ENCODE measurements at places on chromosomes 3 and 15. TPM values are rescaled to one million over a fixed set of nuclear protein-coding genes. Genes with fewer than 3 reads are reported as not detected.

- DNase-seq, result no peak
Observed at GRCh38 chr3:151925876-151926275, 52.4 kb downstream of the SUCNR1 start.

Gene MEGF11
- not detected for total RNA-seq

DNA sequence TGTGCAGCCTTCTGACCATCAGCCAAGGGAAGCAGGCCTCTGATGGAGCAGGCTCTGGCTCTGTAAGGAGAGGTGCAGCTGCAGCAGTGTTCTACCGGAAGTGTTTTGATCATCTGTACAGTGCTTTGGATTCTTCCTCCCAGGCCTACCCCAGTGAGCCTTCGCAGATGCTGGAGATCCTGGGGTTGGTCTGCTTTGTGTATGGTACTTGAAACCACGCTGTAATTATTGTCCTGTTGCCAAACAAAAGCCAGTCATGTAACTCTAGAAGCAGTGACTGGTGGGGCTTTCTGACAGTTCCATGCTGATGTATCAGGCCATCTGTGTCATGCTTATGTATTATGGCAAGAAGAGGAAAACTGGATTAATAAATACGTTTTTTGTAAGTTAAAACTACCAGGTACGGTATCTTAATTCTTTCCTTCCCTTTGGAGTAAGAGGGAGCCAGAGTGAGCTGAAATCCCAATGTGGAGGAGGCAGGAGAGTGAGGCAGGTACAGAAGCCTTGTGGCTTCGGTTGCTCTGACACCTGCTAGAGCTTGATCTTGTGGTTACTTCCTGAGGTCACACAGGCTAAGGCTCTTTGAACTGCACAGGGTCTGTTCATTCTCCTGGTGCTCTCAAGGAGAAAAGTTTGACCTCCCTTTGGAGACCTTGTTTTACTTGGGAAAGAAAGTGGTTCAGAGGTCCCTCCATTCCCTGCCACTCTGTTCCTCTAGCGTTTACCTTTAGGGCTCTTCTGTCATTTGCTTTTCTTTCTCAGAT lies 3.7 kb downstream of the TMEM42 start:
- no peak for DNase-seq

Gene CDHR4
- not detected for total RNA-seq

DNA sequence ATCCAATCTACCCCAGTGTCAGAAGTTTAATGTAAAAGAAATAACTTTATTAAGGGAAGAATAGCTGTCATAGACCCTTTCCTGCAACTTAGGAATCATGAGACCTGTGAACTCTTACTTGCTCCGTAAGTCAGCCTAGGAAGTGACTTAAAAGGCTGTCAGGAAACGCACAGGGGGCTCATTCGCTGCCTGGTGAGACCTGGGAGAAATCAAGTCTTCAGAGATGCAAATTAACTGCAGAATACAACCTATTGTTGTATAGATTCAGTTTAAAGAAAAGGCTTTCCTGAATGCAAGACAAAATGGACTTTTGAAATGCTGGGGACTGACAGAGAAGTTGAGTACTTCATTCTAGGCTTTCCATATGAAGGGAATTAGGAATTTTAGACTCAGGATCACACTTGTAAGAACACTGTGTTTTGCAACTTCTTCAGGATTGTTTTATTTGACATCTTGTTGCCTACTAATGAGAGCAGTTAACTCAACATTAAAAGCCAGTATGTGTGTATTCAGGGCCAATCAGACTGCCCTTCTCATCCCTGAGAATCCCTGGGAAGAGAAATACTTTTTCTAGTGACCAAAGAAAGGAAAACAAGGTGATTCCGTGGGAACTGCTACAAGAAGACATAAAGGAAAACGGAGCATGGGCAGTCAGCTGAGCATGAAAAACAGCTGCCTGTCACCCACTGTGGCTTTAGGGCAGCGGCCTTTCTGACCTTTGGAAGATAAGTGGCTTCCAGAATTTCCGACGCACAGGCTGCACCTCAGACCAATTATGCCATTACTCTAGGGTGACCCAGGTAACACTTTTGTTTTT lies 18.5 kb upstream of the DPPA4 start:
- no peak for DNase-seq

Gene ANXA2
- 19.7 TPM for total RNA-seq

Gene DZIP1L
- total RNA-seq, result not detected

DNA sequence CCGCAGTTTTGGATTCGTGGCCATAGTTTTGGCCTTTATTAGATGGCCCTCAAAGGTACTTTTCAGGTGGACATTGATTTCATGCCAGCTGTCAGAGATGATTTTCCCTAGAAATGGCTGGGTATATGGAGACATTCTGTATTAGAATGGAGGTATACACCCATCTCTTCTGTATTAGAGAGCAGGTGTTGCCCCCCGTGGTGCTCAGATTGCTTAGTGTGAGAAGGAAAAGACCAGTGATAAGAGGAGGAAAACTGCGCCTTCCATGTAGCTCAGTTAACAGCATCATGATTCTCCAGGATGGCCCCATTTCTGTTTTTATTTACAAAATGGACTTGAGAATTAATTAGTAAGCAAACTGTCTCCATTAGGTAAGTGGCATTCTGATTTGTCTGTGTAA lies 145.9 kb downstream of the IGF1R start:
- no peak for DNase-seq

Gene ARIH2
- 167 TPM for total RNA-seq

Gene SAMMSON
- not detected for total RNA-seq

Gene GOLGA6L4
- 3.6 TPM for total RNA-seq

DNA sequence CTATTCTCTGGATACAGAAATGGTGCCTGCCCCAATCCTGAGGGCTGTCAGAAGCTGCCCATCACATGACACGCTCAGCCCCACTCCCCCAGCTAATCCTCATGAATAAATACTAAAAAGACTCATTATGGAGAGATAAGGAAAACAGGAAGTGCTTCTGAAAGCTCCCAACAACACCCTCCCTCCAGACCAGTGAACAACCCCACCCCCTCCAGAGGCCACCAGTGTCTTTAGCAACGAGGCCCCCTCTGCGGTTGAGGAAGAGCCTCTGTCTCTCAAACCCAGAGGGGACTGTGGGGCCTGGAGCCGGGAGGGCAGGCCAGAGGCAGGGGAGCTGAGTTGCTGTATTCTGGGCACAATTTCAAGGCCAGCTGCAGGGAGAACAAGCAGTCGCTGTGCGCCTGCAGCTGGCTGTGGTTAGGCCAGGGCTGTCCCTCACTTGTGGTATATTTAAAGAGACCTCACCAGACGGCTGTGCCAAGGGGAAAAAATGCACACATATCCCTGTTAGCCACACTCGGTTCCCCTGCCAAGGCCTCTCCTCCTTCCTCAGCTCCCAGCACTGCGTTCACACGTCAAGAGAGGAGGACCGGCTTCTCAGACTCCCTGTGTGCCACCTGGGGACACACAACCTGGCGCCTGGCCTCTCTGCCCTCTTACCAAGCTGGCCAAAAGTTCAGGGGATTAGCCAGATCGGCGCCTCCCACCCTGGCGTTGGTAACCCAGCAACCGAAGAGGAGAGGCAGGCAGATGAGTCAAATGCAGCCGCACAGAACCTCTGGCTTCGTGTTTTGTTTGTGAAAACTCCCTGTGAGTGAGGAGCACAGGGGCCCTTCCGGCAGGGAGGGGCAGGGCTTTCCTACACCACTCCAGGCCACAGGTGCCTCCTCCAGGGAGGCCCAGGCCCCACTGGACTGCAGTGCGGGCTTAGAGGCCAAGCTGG lies 101.2 kb upstream of the ETV5 start:
- DNase-seq, result no peak

DNA sequence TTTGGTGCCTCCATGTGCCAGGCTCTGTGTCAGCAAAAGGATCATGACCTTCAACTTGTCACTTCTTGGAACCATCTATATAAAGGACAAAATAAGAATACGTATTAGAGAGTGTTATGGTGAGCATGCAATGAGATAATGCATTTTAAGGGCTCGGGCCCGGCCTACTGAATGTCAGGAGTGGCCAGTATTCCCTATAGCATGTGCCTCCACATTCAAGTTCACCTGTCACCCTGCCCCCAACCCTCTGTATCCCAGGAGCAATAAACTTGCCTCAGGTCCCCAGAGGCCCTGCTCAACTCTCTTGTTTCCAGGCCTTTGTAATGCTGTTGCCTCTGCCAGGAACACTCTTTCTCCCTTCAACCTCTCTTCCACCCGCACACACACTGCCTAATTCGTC lies 90.2 kb upstream of the SLC6A11 start:
- DNase-seq, result no peak

DNA sequence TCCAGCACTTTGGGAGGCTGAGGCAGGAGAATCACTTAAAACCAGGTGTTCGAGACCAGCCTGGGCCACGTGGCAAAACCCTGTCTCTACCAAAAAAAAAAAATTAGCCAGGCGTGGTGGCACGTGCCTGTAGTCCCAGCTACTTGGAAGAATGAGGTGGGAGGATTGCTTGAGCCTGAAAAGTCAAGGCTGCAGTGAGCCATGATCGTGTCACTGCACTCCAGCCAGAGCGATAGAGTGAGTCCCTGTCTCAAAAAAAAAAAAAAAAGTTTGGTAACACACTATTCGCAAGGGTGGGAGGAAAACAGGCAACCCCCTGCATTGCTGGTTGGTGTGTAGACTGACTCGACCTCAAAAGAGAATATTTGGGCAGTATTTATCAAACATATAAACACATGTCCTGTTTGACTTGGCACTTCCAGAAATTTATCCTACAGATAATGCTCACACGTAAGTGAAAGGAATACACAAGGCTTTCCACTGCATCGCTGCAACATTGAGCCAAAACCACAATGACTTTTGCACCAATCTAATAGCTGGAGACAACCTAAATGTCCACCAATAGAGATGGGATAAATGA lies 3.1 kb upstream of the ANPEP start:
- DNase-seq, result no peak

Gene RPL4
- 3,846 TPM for total RNA-seq

Gene ITIH1
- total RNA-seq, result not detected

GRCh38 chr3:63807961-63808565 lies 11.0 kb upstream of the C3orf49 start:
- no peak for DNase-seq

Gene TTC23
- total RNA-seq, result 0.47 TPM

DNA sequence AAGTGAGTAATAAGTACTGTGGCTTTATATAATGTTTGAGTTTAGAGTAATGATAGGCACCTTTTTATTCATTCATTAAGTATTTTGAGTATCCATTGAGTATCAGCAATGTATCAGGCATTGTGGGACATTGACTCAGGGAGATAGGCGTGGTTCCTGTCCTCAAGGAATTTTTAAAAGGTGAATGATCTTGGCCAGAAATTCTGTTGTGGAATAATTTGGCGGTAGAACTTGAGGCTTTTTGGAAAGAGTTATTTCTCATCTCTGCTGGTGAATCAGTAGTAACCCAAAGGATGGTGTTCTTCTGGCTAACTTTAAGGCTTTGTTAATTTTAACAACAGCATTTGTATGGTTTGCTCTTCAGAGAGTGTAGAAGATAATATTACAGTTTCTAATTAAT lies 2.0 kb downstream of the RAB7A start:
- no peak for DNase-seq

GRCh38 chr15:31489801-31490646 lies 163.4 kb downstream of the KLF13 start:
- peak; percentile 33 for DNase-seq

DNA sequence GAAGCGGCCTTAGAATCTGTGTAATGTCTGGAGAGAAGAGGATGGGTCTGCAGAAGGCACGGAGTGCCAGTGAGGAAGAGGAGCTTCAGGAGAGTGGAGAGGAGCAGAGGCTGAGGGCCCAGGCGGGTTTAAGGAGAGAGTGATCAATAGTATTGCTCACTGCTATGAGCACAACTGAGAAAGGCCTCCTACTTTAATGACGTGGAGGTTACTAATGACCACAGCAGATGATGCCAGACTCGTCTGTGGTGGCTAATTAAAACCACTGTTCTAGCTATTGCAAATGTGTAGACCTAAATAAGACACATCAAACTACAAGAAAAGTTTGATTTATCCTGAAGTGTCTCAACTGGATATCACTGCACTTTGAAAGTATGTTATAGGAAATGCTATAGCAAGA lies 33.2 kb downstream of the MTMR10 start:
- DNase-seq, result no peak

Gene ZNF80
- 2.5 TPM for total RNA-seq

Gene GHSR
- total RNA-seq, result not detected

GRCh38 chr3:181712553-181713279 lies 991 bp downstream of the SOX2 start:
- no peak for DNase-seq

DNA sequence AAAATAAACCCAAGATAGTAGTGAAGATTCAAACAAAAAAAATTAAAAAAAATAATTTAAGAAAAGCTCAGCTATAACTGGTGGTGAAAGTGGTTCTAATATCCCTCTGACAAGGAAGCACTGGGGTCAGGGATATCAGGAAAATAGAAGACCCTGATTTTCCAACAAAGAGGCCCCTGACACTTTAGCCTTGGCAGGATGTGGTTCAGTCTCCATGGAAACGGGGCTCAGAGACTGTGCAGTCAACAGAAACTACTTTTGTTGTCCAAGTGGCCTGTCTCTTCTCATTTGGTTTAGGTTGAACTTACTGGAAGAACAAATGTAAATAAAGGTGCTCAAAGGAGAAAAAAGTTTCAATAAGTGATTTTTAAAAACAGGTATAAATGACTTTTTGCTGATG lies 27.2 kb downstream of the INTS14 start:
- DNase-seq, result peak; percentile 33

- no peak for DNase-seq
Observed at GRCh38 chr15:40731034-40731433, 24.0 kb downstream of the RMDN3 start.

Gene SLC38A3
- not detected for total RNA-seq

Gene LRTM1
- not detected for total RNA-seq

DNA sequence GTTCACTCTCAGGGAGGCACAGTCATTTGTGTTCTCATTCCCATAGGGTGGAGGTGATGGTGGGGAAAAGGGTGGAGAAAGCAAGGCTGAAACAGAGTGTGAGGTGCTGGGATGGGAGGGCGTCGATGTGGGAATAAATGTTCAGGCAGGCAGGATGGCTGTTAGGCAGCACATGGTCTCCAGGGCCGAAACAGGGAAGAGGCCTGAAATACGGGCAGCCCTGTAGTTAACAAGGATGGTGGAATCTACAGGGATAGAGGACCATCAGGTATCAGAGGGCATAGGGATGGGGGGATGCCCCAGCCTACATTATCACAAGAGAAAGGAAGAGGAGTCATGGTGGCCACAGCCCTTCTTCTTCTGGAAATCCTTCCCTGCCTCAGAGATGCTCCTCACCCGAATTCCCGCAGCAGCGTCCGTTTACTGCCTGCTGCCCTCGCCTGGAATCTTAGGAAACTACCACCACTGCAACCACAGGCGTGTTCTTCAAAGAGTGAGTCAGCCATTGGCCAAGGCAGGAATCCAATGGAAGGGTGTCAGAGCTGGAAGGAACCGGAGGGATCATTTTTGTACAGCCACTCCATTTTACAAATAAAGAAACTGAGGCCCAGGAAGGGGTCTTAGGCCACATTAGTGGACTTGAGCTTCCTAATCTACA lies 49.7 kb upstream of the POMGNT2 start:
- DNase-seq, result no peak

- no peak for DNase-seq
Observed at GRCh38 chr15:60569596-60569995, 90.7 kb upstream of the ICE2 start.

- no peak for DNase-seq
Observed at GRCh38 chr15:57340682-57341259, 35.5 kb upstream of the CGNL1 start.

Gene KLHL6
- 59.0 TPM for total RNA-seq

Gene SNX22
- 4.3 TPM for total RNA-seq

GRCh38 chr3:40847551-40847992 lies 322.8 kb downstream of the ZNF621 start:
- no peak for DNase-seq

- DNase-seq, result no peak
Observed at GRCh38 chr3:64552966-64553365, 134.8 kb downstream of the ADAMTS9 start.

Measured in naive thymus-derived CD8-positive, alpha-beta T cell (primary cell).